CD4-positive, alpha-beta T cell treated with Interleukin-4 for 1 hour (primary cell): ENCODE measurements at places on chromosomes 5 and 9.
A peak's percentile ranks its signal among the peaks of the same experiment; 100 is the strongest.

DNA sequence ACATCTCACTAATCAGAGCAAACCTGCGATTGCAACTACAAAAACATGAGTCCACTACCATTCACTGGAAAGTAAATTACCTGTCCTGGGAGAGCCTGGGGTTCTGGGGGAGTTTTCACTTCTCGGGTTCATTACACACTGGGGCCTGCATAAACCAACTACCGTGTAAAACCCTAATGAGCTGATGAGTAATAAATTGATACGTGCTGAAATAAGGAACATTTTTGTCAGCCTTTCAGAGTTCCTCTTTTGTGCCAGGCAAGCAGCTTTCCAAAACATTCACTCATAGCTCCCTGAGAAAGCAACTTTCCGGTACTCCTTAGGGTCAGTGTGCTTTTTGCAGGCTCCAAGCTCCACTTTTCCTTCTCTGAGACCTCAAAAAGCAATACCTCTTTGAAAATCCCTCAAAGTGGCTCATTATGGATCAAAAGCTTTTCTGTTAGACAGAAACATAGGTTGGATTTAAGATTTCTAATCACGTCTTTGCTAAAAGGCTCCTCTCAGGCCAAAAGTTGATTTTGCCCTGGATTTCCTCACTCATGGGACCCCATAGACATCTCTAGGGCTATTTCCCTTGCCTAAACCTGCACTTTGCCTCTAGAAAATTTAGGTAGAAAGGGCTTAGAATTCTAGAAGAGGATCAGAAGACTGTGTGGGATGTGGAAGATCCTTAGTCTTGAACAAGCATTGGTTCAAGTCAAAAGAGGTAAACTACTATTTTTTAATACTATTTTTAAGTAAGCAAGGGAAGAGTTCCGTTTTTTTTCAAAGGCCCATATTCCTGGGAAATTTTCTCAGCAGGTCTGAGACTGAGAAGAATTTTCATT lies 74.8 kb downstream of the ST8SIA4 start:
- DNase-seq: peak; percentile 19

GRCh38 chr9:38032266-38033110 lies 36.5 kb downstream of the SHB start:
- no peak for DNase-seq

- DNase-seq: no peak
These were observed 18.7 kb downstream of the SPRY4 start for GRCh38 chr5:142306077-142306502.

GRCh38 chr5:59139695-59140094 lies 556.8 kb downstream of the RAB3C start:
- no peak for DNase-seq

GRCh38 chr5:112682621-112683061 lies 55.0 kb upstream of the APC start:
- no peak for DNase-seq

DNA sequence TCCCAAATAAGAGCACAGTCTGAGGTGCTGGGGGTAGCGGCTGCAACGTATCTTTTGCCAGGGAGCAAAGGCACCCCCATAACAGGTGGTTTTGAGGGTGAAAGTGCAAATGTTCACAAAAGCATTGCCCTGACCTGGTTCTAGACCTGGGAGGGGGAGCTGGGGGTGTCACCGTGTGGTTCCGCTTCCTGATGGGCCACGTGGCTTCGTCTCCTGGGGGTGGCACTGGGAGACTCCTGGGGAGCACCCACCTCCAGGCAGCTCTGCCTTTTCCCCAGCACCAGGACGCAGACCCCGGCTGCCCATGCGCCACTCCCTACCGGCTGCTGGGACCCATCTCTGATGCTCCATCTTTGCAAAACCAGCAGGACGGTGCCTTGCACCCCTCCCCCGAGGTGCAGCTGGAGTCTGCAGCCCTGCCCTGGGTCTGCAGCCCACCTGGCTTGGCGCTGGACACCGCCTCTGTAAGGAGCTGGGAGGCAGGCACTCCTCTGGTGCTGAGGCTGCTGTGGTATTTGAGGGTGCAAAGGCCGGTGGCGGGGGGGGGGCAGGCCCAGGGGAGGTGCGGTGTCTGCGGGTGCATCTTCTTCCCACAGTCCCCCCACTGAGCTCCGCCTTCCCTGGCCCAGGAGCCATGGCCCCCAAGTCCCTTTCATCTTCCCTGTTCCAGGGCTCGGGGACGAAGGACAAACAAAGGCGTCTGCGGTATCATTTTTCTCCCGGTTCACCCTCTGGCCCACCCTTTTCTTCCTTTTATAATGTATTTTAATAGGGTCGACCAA lies 29.8 kb upstream of the RXRA start:
- DNase-seq: no peak

DNA sequence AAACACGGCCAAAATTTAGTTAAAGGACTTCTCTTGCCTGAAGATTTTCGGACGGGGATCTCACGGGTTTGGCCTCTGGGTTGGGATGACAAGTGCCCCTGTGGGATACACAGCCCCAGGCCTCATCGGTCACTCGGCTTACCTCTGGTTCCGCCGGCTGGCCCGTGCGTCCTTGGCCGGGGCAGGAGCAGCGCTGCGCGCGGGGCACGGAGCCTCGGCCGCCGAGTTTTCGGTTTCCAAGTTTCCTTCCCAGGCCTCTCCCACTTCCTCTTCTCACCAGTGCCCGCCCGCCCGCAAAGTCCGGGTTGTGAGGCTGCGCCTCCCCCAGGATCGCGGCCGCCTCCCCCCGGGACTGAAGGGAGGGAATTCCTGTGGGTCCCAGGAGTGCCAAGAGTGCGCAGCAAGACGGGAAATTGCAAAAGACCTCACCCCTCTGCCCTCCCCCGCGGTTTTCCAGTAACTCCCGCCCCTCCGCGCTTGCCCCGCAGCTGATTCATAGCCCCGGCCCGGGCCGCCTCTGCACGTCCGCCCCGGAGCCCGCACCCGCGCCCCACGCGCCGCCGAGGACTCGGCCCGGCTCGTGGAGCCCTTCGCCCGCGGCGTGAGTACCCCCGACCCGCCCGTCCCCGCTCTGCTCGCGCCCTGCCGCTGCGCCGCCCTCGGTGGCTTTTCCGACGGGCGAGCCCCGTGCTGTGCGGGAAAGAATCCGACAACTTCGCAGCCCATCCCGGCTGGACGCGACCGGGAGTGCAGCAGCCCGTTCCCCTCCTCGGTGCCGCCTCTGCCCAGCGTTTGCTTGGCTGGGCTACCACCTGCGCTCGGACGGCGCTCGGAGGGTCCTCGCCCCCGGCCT lies at the start of gene OSMR:
OSMR (plus strand) TSS at position 487 of the 853 bp plus-strand sequence. CDS start 23,033 bp downstream, outside the sequence.
- no peak for DNase-seq

- DNase-seq: no peak
These were observed 171.1 kb downstream of the ARHGEF28 start for GRCh38 chr5:73797132-73797510.

GRCh38 chr5:119945691-119946090 lies 316.3 kb downstream of the FAM170A start:
- DNase-seq: no peak

- DNase-seq: no peak
These were observed 733 bp downstream of the ANGPTL2 start for GRCh38 chr9:127121628-127122175.

DNA sequence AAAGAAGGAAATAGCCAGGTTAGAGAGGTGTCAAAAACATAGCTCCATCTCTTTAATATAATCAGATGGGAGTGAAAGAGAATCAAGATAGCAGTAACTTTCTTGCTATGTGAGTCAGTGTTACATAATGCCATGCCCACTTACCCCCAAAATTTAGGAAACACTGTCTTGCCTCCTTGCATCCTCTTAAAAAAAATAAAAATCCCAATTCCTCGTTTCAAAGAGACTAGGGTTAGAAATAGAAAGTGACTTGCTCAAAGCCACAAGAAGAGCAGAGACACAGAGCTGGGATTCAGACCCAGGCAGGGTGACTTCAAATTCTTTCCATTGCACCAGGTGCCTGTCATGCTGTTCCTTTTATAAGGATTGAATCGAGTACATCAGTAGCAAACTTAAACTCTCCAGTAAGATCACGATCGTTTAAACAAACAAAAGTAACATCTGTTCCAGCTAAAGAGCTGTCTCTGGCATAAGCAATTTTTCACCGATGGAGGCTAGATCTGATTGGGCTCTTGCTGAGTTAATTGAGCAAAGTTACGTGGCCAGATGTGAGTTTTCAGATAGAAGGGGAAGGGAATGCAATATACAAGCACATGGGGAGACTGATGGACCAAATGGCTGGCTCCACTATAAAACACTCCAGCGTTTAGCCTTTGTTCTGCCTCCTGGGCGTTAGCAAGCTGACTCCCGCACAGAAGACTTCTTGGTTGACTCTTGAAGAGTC lies 176.9 kb downstream of the PALM2AKAP2 start:
- DNase-seq: no peak

GRCh38 chr5:123036391-123037103 lies at the start of gene PPIC:
TSS of gene PPIC (minus strand) at chr5:123036725. CDS start at chr5:123036625, 100 bp downstream.
- DNase-seq: no peak

GRCh38 chr5:117615226-117615625 lies 1040.6 kb upstream of the SEMA6A start:
- DNase-seq: no peak

DNA sequence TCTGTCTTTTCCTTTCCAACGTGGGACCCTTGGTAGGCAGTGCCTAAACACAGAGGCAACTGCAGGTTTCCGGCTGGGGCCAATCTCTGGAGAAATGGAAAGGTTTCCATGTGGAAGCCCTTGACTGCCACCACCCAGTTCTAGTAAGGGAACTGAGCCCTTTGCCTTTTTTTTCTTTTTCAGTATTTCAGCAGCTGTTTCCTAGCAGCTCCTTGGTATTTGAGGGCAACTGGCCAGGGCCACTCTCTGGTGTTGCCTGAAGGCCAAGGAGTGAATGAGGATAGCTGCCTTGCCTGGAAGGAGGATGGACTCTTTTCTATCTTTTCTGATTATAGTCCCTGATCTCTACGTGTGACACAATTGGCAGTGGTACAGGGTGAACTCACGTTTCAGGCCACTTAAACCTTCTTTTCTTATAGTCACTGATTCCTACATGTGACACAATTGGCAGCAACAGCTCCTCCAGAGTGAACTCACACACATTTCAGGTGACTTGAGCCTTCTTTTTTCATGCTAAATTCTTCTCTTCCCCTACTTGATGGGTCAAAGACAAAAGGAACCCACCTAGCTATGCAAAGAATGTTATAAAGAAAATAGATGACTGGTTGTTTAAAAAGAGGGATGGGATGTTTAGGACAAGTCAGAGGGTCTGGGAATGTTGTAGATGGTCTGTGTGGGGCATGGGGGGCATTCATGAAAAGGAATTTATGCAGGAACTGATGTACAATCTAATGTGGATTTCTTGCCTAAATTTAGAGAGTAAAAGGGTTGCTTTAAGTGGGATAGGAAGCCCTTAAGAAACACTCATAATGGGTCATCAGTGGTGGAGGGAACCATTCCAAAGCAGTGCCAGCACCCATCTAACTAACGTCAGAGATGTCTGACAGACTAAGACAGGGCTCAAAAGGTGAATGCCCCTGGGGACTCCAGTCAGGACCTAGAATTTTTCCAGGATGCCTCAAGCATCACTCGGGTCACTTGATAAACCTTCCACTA lies 190.1 kb downstream of the TMEM232 start:
- DNase-seq: no peak

DNA sequence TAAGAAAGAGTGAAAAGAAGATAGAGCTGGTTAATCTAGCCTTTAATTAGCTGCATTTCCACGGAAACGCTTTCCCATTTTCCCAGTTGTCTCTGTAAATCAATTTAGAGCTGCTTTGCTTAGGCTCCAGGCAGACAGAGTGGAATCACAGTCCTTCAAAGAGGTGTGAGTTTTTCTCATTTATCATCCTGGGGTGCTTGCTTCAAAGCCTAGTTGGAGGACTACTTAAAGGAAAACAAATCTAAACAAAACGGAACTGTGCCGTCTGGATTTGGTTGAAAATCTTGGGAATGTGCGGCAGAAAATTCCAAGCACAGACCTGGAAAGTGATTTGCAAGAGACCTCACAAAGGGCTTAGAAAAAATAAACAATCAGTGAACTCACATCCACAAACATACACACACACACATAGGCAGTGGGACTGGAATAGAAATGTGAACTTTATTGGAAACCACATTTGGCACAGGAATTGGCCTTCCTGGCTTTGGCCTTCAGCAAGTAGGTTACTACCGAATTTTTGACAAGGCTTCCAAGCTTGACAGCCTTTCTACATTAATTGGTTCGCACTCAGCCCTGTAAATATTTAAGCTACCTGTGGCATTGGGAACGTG lies 235.2 kb upstream of the SLC24A2 start:
- no peak for DNase-seq

DNA sequence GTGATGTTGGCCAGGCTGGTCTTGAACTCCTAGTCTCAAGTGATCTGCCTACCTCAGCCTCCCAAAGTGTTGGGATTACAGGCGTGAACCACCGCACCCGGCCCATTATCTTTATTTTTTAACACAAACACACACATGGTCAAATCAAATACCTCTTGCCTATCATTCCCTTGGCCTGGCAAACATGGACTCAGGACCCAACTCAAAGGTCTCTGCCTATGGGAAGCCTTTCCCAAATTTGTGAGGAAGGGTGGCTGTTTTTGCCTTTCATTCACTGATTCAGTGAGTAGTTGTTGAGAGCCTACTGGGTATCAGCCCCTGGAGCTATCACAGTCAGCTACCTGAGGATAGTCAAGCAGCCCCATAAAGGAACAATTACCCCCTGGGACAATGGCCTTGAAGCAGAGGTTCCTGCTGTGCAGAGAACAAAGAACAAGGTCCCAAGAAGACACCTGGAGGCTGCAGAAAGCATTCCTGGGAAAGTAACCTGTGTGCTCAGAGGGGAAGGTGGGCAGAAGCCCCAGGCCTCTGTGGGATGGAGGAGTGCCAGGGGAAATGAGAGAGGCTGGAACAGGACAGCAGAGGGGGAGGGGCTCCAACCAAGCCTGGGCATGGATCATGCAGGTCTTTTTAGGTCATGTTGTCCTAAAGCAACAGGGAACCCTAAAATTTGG lies 126.4 kb downstream of the CRB2 start:
- no peak for DNase-seq

DNA sequence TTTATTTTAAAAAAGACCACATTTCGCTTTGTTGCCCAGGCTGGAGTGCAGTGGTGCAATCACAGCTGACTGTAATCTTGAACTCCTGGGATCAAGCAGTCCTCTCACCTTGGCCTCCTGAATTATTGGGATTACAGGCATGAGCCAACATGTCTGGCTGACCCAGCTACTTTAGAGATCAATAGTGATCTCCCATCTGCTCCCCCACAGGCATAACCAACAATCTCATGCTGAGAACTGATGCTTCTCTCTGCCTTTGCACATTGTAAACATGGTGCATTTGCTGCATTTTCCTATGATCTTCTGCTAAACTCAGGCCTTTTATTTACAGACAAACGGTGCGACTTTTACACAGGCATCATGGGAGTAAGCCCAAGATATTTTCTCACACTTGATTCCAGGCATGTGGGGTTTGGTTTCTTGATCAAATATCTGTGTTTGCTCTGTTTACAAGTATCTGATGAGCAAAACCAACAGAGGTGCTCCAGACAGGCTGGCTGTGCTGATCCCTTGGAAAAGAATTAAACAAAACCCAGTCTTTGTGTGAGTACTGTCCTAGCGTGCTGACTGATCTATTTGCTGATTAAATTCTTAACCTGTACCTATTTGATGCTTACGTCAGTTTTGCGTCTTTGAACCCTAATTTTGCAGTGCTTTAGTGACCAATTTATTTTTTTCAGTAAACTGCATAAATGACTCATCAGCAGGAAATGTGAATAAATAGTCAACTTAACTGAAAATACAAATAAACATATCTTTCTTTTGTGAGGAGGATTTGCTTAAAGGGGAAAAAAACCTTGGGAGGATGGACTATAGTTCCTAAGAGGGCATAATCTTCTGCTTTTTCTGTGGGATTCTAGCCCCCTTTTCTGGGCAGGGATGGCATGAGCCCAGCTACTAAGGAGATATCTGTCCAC lies 191.7 kb upstream of the NR3C1 start:
- DNase-seq: no peak
